Left renal cortex interstitium (tissue), 4 donors: ENCODE measurements at places on chromosomes 5 and 9.

DNA sequence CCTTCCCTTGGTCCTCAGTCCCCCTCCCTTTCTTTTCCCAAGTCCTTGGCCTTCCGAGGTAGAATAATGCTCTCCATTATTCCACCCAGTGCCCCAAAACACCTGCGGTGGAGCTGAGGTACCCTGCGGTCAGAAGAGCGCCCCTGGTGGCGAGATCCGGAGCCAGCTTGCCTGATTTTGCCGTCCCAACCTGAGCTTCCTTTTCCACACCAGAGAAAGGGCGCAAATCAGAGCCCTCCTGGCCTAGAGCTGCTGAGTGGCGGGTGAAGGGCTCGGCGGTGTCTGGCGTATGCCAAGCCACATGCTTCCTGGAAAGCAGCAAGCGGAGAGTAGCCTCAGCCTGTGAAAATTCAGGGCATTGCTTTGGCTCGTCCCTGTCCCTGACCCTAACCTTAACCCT lies 21.1 kb upstream of the CARTPT start:
- DNase-seq = no peak

DNA sequence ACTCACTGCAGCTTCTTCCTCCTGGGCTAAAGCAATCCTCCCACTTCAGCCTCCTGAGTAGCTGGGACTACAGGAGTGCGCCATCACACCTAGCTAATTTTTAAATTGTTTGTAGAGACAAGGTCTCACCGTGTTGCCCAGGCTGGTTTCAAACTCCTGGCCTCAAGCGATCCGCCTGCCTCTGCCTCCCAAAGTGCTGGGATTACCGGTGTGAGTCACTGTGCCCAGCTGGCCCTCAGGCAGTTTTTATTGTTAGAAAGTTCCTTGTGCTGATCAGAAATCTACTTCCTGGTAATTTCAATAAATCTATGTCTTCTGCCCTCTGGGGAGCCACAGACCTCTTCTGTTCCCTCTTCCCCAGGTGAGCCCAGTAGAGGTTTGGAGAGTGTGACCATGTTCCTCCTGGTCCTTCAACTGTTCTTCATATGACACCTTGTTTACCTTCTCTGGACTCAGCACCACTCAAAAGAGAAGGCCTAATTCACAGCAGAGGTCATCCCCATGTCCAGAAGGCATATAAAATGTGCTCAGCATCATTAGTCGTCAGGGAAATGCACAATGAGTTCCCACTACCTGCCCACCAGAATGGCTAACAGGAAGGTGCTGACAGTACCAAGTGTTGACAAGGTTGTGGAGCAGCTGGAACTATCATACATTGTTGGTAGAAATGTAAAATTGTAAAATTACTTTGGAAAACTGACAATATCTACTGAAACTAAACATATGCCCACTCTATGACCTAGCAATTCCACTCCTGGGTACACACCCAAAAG lies 10.4 kb downstream of the TMOD1 start:
- DNase-seq = no peak

DNA sequence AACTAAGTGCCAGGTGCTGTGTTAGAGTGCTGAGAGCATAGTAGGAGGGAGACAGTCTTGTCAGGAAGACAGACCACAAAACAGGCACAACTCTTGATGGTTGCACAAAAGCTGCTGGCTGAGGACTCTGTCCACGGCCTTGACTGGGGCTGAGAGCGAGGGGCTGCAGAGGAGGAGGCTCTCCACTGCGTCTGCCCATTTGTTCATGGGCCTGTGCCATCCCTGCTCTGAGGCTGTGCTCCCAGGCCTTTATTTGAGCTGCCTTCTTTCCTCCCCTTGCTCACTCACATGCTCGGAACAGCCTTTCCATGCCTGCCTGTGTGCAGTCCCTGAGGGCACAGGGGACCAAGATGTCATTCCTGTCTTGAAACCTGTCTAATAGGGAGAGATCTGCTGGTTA lies 147.8 kb downstream of the CACNA1B start:
- DNase-seq = no peak

DNA sequence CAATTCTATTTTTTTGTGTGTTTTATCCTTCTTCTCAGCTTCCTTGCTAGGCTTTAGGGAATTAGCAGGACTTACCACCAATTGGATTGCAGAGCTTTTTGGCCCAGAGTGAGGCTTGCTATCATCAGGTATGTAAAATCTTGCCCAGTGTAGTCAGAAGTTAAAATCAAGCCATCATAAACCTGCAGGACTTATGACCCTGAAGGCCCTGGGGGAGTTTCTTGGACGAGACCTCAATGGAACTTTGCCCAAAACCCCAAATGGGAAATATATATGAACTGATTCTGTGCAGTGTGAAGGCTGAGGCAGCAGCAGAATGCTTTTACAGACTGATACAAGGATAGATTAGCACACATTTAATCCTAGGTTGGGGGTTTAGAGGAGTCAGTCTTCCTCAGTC lies 287.0 kb downstream of the SH3GL2 start:
- no peak for DNase-seq

DNA sequence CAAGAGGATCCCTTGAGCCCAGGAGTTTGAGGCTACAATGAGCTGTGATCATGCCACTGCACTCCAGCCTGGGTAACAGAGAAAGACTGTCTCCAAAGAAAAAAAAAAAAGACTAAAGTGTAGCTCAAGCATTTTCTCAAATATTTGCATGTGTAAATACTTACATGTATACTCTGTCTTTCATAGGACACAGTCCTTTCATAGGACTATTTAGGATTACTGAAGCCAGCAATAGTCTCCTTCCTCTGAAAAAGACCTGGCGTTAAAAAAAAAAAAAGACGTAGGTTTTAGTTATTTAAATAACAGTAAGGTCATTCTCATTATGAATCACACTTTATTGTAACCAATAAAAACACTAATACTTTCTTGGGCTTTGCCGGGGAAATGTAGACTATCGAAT lies 29.9 kb downstream of the HSDL2 start:
- no peak for DNase-seq
